ENCODE measurements at places on chromosomes 5 and 9. TPM values are rescaled to one million over a fixed set of nuclear protein-coding genes. Genes with fewer than 3 reads are reported as not detected.

CNTNAP3B gene
- total RNA-seq = 4.5 TPM

UGCG gene
- 109 TPM for total RNA-seq

FREM1 gene
- 0.16 TPM for total RNA-seq

IFNA5 gene
- not detected for total RNA-seq

PRLR gene
- not detected for total RNA-seq

Measured in cardiac atrium fibroblast (primary cell).